Activated naive CD8-positive, alpha-beta T cell treated with anti-CD3 and anti-CD28 coated beads, Interleukin-2, amount 50 U/mL, for 24 hours (primary cell): ENCODE measurements at places on chromosomes 3 and 15.

DNA sequence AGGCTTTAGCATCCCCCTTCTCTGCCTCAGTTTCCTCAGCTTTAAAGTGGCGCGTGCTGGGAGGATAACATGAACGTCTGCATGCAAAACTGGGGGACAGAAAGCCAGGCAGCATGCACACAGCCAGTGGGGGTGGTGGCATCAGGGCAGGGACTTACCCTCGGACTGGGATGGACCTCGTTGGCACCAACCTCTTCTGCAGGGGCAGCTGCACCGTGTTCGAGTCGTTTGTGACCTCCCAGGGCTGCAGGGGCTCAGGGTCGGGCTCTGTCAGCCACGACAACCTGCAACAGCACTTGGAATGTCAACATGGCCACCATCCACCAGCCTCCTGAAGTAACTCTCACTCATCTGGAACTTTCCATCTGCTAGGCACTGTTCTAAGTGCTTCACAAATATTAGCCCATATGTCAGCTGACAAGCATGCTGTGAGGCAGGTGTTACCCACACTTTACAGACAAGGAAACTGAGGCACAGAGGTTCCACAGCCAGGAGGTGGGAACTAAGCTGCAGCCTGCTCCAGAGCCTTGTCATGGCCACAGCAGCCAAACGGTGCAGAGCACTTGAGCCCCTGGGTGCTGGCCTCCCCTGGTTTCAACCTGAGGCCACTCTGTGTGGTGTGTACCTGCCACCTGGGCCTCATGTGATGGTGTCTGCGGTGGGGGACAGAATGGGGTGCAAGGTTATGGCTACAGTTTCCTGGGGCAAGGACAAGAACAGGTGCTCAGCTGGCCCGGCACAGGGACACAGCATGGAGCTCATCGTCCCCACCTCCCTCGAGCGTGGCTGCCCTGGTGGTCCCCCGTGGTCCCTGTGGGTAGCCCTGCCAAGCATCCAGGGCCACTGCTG is 6.7 kb downstream of the C3orf22 start:
- no peak for DNase-seq

DNA sequence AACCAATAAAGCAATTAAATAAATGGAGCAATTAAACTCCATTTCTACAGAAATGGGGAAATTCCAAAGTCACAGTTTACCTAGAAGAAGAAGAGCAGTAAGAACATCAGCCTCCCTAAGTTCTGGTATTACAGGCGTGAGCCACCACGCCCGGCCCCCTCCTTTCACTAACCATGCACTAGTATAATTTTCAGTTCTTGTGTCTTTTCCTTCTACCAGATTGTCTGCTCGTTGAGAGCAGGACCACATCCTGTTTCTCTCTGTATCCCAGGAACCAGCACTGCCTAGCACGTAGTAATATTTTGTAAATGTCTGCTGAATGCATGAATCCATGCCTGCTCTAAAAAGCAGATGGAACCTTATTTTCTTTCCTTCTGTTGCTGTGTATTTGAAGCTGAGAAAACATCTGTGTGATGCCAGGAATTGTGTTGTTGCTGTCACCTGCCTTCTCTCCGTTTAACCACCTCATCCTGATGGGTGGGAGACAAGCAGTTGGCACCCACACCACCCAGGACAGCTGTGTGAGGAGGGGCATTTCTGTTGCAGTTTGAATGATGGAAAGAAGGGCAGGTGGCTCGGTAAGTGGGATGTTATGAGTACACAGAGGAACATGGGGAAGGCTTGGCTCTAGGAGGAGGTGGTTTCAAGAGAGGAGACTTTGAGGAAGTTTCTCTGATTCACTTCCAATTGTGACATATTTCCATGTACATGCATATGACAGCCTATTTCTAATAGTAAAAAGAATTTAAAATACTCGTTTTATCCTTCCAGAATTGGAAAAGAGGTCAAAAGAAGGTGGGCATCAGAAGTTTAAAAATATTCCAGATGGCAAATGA is 30.1 kb downstream of the PXYLP1 start:
- DNase-seq, result no peak

GRCh38 chr15:70099167-70099966 is 1.6 kb upstream of the TLE3 start:
- peak; percentile 100 for DNase-seq

GRCh38 chr15:86663304-86663703 is 583.6 kb downstream of the AGBL1 start:
- no peak for DNase-seq

- peak; percentile 54 for DNase-seq
These were observed 1.4 kb downstream of the CSK start for GRCh38 chr15:74783072-74783807.
